ENCODE measurements at places on chromosomes 2 and 18. TPM values are rescaled to one million over a fixed set of nuclear protein-coding genes. Genes with fewer than 3 reads are reported as not detected.

The PRSS56 gene
- 0.18 TPM for total RNA-seq

The SDC1 gene
- 26.0 TPM for total RNA-seq

The TOGARAM2 gene
- 2.6 TPM for total RNA-seq

The CPO gene
- not detected for total RNA-seq

The ZNF892 gene
- total RNA-seq: 30.4 TPM

The SKA1 gene
- 5.3 TPM for total RNA-seq

The UGT1A8 gene
- total RNA-seq: not detected

The SLC19A3 gene
- 1.8 TPM for total RNA-seq

The DCAF17 gene
- total RNA-seq: 64.1 TPM

The EEF1B2 gene
- total RNA-seq: 164 TPM
